Progenitor cell of endocrine pancreas (in vitro differentiated cells): ENCODE measurements at places on chromosomes 5 and 9.

- no peak for DNase-seq
Observed at GRCh38 chr9:137710704-137711103, 91.9 kb downstream of the EHMT1 start.

GRCh38 chr5:131539251-131539650 is 95.8 kb downstream of the RAPGEF6 start:
- DNase-seq, result no peak

DNA sequence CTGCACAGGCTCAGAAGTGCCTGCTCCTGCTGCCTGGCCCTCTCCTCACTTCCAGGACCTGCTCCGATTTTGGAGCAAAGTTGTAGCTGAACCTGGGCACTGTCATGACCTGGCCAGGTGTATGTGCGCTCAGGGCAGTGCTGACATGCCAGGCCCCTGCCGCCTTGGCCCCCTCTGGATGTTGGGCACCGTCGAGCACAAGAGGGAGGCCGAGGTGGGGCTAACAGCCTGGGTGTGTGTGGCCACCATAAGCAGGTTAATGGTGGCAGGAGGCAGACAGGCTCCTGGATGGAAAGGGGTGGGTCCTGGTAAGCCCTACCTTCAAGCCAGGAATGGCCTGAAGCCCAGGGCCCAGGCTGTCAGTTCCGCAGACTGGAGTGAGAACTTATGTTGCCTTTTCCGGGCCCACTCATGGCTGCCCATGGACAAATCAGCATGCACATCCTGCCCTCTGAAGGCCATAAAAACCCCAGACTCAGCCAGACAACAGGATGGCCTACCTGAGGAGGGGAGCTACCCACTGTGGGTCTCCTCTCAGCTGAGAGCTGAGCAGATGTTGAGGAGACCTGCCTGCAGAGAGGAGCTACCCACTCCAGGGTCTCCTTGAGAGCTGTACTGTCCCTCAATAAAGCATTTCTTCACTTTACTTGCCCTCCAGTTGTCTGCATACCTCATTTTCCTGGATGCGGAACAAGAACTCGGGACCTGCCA is 66.2 kb downstream of the NACC2 start:
- DNase-seq, result no peak

DNA sequence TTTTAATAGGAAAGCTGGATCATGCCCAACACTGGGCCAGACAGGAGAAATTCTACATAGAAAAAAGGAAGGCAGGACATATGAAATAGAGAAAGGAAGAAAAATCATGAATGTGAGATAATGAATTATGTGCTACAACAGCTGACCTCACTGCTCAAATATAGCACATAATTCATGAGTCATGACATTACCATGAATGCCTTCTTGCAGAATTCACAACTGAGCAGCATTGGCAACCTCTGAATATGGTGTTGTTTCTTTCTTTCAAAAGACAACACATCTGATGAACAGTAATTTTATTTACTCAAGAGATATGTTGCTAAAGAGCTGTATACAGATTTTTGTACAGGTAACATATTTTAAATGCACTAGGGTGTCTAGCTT is 34.4 kb downstream of the APBA1 start:
- DNase-seq, result no peak

GRCh38 chr5:110872200-110872599 is 133.4 kb downstream of the SLC25A46 start:
- no peak for DNase-seq

- no peak for DNase-seq
Observed at GRCh38 chr5:179733772-179734126, 1.1 kb downstream of the MAML1 start.

- DNase-seq, result no peak
Observed at GRCh38 chr5:147809830-147810666, 21.4 kb downstream of the SPINK1 start.

- no peak for DNase-seq
Observed at GRCh38 chr9:37046683-37047082, 12.6 kb upstream of the PAX5 start.

- no peak for DNase-seq
Observed at GRCh38 chr5:118548761-118549720, 439.3 kb downstream of the DTWD2 start.

GRCh38 chr5:177403102-177403791 is 2.8 kb upstream of the PFN3 start:
- no peak for DNase-seq

DNA sequence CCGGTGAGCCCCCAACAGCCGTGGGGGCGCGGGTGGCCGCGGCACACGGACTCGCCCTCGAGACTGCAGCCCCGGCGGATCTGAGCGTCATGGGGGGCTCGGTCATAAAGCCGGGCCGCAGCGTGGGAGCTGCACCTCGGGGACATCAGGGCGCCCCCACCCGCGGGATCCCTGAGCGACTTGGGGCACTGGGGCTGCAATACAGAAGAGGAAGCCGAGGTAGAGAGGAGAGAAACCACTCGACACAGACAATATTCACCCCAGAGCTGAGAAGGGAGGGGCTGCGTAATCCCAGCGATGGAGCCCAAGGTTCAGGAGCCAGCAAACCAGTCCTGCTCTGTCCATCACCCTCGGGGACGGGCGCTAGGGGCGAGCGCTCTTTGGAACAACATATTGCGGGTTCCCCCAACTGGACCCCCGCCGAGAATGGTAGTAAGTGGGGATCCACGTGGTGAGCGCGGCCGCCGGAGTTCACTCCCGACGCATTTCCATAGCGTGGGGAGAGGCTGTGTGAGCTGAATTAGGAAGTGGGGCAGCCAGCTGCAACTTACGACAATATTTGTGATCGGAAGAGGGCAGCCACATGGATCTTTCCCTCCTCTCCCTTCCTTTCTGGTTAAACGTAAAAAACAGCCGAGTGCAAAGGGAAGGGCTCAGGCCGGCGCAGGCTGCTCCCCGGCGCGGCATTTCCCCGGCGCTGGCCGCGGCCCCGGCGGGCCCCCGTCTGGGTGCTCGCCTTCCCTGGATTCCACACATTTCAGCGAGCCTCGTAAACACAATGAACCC is 9.9 kb downstream of the PTCH1 start:
- no peak for DNase-seq

DNA sequence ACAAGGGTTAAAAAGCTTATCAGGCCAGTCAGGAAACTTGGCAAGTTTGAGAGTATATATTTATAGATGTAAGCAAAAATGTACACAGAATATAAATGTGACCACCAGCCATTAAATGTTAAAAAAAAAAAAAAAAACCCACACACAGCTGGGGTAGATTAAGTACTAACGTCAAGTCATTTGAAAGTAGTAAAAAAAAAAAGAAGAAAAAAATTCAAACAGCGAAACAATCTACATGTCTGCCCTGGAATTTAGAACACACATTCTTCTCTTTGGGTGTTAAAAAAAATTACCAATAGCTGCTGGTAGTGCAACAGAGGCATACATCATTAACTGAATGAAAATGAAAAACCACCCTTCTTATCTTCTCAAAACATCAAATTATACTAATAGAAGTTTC is 269.7 kb downstream of the MLLT3 start:
- no peak for DNase-seq

GRCh38 chr9:99040911-99041582 is 63.9 kb upstream of the TGFBR1 start:
- no peak for DNase-seq

DNA sequence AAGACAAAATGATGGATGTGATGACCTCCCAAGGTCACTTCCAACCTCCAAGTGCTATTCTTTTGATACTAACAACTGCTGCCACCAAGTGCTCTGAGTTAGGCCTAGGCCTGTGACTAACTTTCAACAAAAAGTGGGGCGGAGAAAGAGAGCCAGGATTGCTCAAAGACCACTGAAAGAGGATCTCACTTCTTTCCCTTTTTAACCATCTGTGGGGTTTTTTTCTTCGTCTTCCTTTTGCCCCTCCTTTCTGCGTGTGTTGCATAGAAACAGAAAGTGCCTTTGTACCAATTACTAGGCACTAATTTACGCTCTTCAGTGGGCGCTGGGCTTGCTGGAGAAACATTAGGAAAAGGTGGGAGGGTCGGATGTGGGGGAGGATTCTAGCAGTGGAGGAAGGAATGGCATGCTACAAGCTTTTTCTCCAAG is 8.0 kb downstream of the KLF9 start:
- no peak for DNase-seq

DNA sequence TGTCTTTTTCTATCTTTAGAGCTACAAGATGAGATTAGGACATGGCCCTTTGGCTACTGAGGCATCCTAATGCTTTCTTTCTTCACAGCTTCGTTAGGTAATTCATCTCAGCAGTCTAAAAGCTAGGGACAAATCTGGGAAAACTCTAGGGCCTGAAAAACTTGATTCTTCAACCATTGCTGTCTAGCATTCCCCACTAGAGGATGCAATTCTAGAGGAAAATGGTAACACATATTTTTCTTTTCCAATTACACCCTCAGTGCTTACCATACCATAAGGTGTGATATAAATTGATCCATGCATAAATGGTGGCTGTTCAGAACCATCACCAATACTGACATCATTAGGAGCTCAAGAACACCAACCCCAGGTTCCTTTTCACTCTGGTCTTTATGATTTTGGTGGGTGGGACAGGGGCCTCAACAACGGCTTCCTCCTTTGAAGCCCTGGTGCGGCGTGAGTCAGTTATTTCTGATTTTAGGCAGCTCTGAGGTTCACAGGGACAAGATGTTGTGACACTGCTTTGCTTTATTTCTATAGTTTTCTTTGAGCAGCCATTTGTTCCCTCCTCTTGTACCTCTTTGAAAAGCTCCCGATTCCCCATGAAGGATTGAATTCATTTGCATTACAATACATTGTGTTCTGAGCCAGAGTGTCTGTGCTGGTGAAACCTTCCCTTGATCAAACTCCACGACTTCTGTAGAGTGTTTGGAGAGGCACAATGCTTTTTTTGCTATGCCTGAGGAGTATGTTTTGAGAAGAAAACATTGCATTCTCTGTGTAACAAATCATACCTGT is 526.0 kb upstream of the TRPC7 start:
- DNase-seq, result no peak

DNA sequence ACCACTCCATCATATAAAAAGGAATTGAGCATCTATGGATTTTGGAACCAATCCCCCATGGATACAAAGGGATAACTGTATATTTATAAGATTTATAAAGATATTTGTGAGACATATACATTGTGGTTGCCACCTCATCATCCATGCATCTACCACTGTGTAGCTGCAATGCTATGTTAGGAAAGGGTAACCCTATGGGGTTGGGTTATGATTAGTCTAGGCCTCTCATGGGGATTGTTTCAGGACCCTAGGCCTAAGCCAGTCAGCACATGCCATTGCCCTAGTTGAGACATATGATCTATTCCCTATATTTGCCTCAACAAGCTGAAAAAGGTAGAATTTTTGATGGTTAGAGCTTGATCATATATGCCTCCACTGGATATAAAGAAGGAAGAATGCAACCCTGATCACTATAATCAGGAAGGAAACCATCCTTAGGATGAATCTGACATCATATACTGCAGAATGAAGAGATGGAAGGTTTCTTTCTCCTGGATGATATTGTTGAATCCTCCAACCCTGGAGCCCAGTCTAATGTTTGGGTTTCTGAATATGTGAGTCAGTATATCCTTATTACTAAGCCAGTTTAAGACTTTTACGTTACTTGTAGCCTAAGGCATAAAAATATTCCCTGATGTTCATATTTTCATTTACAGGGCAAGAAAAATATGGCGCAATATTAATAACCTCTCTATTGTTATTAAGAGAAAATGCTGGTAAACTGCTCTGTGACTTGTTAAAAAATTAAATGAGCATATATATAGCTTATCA is 94.2 kb downstream of the ADAMTS19 start:
- DNase-seq, result no peak

GRCh38 chr5:136094913-136095641 is 37.6 kb upstream of the SMAD5 start:
- DNase-seq, result no peak

- DNase-seq, result no peak
Observed at GRCh38 chr9:34256104-34256503, 73.0 kb downstream of the KIF24 start.

DNA sequence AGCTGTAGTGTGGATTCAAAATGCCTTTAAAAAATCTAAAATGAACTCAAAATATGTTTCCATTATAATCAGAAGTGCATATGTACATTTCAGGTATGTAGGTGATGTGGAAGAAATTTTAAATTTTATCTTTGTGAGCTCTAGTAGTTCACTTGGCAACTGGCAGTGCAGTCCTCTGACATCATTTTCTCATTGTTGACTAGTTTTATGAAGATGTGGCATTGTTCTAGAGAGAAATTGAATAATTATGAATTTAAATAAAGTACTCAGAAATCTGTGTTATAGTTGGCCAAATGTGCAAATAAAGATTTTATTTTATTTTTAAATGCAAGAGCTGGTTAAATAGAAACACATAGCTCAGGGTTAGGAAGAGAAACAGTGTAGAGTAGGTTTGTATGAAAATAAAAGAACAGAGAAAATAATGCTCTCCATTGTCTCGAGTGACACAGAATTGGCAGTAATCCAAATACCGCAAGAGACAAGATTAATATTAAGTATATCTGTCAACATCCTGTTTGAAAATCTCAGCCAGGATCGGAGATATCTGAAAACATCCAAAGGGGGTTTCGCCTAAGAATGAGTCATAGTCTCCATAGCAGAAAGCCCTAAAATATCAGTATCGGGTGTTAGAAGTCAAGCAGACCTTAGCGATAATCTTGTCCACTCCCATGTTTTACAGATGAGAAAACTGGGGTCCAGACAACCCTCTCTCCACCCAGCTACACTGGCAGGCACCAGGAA is 189.4 kb downstream of the CCDC192 start:
- no peak for DNase-seq

DNA sequence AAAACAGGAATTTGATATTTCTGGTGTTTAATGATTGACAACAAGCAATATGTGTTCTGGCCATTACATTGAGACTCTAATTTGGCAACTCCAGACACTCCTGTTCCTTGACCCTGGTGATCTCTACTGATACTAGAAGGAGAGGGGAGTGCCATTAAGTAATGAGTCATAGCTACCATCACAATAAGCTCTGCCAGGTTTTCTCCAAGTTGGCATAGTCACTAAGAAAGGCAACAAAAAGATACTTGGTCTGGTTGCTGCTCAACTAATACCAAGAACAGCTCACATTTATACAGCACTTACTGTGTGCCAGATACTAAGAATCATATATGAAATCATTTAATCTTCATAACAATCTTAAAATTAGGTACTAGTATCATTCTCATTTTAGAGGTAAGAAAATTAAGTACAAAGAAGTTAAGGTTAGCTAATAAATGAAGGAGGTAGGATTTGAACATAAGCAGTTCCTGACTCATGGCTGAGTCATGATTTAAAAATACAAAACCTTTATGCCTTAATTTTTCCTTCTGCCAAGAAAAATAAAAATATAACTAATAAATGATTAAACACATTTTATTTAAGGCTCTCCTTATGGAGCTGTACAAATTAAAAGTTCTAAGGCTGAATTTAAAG is 19.9 kb upstream of the PRXL2C start:
- no peak for DNase-seq

- DNase-seq, result no peak
Observed at GRCh38 chr5:39225405-39226099, 6.2 kb upstream of the FYB1 start.

GRCh38 chr9:84271531-84271900 is 69.0 kb downstream of the SLC28A3 start:
- DNase-seq, result no peak

DNA sequence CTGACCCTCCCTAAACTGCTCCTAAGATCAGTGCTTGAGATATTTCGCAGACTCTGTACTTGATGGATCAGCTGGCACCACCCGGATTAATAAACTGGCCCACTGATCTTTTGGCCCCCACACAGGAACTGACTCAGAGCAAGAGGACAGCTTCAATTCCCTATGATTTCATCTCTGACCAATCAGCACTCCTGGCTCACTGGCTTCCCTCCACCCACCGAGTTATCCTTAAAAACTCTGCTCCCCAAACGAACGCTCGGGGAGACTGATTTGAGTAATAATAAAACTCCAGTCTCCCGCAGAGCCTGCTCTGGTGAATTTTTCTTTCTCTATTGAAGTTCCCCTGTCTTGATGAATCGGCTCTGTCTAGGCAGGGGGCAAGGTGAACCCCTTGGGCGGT is 36.5 kb upstream of the CD180 start:
- DNase-seq, result no peak
